ENCODE measurements at places on chromosomes 12 and 14.

- DNase-seq: peak; percentile 49
Observed at GRCh38 chr12:90978117-90978770, 23.3 kb upstream of the CCER1 start.

DNA sequence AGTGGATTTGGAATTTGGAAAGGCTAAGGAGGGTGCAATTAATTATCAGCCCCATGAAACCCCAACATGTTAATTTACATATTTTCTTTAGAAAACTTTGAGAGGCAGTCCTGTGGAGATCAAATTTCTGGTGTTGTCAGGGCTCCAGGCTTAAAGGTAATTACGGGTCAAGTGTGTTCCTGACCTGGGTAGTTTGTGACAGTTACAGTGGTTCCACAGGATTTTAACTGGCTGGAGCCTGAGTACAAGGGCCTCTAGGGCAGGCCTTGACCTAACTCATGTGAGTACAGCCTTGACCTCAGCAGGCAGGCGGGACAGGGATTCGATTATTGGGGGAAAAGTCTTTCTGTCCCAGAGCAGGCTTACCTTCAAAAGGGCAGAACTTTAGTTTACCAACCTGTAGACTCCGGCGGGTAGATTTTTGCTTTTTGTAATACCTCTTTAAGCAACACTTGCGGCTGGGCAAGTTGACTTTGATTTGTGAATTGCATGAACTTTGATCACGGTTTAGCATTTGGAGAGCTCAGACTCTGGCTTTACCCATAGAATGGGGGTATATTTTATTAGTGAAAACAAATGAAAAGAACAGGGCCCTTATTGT lies 8.4 kb upstream of the PPTC7 start:
- no peak for DNase-seq

- DNase-seq: no peak
Observed at GRCh38 chr12:113318046-113318656, 16.8 kb downstream of the SLC8B1 start.

- DNase-seq: no peak
Observed at GRCh38 chr14:51428981-51429380, 188.9 kb downstream of the TMX1 start.

DNA sequence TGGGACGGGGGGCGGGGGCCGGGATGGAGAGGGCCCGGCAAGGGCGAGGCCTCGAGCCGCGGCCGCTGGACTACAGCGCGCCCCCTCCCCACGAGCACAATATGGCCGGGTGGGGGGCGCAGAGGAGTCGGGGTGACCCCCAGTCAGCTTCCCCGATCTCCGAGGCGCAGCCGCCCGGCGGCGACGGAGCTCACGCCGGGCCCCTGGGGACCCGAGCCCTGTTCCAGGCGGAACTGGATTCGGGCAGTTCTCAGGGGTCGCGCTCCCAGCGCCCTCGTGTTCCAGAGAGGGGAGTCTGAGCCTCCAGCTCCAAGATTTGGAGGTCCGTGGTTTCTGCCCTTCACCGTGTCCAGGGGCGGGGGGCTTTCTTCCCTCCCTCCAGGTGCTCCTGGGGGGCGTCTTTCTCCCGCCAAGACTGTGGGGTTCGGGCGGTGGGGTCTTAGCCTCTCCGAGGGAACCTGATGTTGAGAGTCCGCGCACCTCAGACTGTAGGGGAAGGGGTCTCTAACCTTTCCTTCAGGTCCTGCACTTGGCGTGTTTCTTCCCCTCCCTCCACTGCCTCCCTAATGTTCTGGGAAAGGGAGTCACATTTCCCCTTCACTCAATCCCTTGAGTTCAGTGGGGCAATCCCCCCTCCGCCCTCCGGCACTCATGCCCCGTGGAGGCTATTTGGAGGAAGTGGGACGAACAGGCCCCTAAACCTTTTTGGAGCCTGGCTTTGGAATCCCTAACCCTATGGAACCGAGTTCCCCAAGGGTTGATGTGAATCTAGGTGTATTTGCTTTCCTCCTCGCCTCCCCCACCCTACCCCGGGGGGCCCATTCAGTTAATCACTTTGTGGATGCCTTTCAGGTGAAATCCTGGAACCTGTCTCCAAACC lies 584 bp downstream of the ACVR1B start:
- no peak for DNase-seq

- DNase-seq: peak; percentile 14
Observed at GRCh38 chr14:101927859-101928258, 36.5 kb upstream of the DYNC1H1 start.

- DNase-seq: peak; percentile 94
Observed at GRCh38 chr14:54253195-54253947, 143.4 kb upstream of the CDKN3 start.

DNA sequence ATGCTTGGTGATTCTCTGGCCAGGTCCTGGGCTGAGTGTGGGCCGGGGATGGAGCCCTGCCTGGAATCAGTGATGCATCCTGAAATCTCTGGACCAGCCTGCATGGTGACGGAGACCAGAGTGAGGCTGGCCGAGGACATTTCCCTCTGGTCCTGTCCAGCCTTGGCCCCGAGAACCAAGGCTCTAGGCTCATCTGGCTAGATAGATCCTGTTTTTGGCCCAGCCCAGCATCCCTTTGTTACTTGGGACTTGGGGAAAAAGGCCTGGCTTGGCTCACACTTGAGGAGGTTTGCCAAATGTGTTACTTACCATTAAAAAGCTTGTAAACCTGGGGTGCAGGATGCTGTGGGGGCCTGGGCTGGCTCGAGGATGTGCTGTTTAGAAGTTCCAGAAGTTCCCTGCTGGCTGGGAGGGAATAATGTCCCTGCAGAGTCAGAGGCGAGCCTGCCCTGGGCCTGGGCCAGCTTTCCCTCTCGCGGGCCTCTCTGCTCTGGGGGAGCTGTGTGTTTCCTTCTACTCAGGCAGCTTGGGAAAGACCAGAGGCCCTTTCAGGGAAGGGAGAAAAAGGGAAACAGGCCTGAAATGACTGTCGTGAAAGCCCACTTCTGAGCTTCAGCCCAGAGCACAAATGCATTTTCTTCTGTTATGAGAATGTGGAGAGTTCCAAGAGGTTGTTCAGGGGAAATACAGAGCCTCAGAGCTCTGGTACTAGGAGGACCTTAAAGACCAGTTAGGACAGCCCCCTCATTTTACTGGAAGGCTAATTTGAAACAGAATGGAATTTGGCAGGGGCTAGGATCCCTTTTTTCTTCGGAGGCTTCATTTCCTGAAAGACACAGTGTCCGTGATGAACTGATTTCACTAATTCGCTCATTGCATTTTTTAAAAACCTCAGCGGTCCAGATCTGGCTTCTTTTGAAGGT lies 47.2 kb upstream of the CTDSP2 start:
- peak; percentile 16 for DNase-seq

DNA sequence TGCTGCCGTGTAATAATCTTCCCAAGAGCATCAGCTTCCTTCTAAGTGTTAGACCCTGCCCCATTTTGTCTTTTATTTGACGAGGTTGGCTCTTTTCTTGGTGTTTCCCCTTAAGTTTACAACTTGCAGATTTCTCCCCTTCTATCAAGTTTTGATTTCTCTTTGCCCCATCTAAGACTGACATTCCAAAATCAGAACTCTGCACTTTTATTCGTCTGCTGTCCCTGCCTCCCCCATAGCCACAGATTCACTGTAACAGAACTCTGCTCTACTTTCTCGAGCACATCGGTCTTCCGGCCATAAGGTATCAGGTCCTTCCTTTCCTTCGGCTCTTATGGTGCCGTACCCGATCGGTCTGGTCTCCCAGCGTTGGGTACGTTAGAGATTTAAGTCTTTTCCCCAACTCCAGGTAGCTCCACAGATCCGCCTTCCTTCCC lies 563 bp downstream of the DCP1B start:
- DNase-seq: peak; percentile 44

DNA sequence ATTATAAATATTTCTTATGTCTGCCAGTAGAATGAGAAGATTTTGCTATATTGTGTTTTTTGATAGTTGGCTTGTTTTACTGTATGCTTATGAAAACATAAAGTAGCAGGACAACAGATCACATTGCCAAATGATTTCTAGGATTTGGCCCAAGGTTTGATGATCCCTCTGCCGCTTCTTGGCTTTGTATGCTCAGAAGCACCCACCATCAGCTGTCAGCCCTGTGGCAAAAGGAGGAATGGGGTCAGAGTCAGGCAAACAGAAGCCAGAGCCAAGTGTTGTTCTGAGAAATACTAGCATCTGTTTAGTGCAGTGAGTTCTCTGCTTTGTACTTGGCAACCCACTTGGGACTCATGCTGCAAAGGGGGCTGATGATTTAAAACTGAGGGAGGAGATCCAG lies 152.2 kb downstream of the PDE3A start:
- DNase-seq: no peak

GRCh38 chr12:1795221-1795784 lies 25.1 kb upstream of the LRTM2 start:
- no peak for DNase-seq

DNA sequence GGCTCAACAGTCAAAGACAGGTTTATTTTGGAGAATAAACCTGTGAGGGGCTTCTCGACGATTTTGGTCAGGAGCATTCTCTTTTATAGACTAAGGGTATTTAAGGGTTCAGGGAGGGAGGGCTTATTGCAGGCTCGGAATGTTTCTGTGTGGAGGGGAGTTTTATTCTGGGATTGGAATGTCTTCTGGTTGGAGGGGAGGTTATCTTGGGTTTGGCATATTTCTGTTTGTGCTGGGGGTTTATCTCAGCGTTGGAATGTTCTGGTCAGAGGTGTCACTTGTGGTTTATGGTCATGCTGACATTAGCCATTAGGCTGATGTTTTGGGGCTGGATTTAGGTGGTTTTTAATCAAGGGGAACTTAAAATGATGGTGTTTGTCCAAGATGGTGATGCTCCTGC lies 103.9 kb downstream of the SUDS3 start:
- no peak for DNase-seq

DNA sequence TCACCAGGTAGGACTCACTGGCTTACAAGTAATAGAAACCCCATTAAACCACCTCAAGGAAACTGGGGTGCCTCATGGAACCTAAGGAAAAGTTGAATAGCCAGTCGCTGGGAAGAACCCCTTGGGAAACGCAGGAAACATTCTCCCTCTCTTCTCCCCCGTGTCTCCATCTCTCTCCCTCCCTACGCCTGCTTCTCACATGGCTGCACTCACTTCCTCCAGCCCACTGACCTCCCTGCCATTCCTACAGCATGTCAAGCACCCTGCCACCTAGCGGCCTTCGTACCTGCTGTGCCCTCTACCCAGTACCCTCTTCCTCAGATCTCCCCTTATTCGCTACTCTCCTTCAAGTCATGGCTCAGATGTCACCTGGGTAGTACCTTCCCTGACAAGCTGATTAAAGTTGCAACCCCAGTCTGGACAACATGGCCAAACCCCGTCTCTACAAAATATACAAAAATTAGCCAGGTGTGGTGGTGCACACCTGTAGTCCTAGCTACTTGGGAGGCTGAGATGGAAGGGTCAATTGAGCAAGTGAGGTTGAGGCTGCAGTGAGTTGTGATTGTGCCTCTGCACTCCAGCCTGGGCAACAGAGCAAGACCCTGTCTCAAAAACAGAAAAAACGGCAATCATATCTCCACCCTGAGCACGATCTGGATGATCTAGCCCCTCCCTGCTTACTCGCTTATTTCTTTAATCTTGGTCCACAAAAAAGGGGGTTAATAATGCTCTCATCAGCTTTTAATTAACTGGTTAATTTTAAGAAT lies 6.4 kb upstream of the DTX1 start:
- peak; percentile 18 for DNase-seq

- no peak for DNase-seq
Observed at GRCh38 chr12:124217508-124218242, 77.2 kb upstream of the RFLNA start.

GRCh38 chr14:74083161-74083560 lies 1.1 kb downstream of the ALDH6A1 start:
- no peak for DNase-seq

DNA sequence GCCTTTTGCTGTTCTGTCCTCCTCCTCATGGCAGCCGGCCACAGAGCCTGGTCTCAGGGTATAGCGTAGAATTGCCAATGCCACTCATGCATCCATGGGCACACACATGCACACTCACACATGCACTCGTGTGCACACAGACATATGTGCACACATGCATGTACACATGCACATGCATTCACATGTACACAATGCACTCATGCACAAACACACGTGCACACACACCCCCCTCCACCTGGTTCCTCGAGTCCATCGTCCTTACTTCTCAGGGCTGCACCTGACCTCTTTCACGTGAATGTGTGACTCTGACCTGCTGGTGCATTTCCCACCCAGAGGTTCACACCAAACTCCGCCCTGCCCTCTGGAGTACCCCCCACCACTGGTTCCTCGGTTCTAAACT lies 60.6 kb downstream of the BCL11B start:
- no peak for DNase-seq

- no peak for DNase-seq
Observed at GRCh38 chr14:103707329-103708263, 7.7 kb downstream of the XRCC3 start.

DNA sequence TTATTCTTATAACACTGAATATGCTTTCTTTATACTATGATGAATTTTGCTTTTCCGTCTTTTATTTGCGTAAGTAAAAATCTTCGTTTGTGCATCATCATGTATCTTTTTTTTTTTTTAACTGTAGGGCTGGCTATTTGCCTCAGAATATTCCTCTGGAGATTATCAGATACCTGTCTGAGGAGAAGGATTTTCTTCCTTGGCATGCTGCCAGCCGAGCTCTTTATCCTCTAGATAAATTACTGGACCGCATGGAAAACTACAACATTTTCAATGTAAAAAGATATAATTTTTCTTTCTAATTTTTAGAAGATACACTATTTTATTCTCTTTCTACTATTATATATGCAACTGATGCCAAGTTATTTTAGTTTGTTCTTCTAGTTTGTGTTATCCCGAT lies 346.6 kb downstream of the TRHDE start:
- DNase-seq: no peak

- peak; percentile 17 for DNase-seq
Observed at GRCh38 chr12:122318607-122319605, 52.6 kb upstream of the VPS33A start.

DNA sequence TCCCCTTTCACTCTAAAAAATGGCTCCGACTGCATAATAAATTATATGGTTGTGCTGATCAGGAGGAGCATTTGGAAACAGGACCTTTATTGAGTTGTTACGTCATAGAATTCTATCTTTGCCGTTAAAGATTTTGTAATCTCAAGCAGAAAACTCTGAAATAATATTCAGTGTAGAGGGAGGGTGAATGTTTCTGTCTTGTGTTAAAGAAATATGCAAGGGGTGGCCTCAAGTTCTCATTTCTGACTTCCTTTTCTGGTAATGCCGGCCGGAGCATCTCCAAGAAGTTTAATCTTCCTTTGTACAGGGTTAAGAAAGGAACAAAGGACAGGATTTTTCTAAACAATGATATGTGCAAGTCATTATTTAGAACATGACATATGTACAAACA lies 165.1 kb downstream of the SLC38A4 start:
- DNase-seq: no peak

DNA sequence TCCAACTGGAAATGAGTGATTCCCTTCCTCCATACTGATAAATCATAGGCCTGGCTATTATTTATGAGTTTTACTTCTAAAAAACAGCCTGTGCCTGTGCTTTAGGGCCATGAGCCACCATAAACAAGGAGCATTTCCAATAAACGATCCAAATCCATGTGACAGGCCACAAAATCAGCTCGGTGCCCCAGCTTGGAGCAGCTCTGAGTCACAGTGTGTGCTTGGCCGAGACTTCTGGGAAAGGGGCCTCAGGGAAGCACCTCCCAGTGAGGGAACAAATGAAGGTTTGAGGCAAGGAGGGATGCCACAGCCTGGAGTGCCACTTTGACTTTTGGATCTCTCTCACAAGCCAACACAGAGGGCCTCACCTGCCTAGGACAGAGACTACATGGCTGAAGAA lies 190.4 kb downstream of the NTF3 start:
- DNase-seq: no peak

Measured in bronchial epithelial cell (primary cell).